ENCODE measurements at places on chromosomes 2 and 18.

GRCh38 chr2:100736121-100736915, 83.6 kb upstream of the NPAS2 start:
- no peak for DNase-seq

GRCh38 chr2:62181843-62182242, 14.1 kb upstream of the B3GNT2 start:
- no peak for DNase-seq

GRCh38 chr2:159832858-159833257, 34.9 kb upstream of the CD302 start:
- DNase-seq = no peak

DNA sequence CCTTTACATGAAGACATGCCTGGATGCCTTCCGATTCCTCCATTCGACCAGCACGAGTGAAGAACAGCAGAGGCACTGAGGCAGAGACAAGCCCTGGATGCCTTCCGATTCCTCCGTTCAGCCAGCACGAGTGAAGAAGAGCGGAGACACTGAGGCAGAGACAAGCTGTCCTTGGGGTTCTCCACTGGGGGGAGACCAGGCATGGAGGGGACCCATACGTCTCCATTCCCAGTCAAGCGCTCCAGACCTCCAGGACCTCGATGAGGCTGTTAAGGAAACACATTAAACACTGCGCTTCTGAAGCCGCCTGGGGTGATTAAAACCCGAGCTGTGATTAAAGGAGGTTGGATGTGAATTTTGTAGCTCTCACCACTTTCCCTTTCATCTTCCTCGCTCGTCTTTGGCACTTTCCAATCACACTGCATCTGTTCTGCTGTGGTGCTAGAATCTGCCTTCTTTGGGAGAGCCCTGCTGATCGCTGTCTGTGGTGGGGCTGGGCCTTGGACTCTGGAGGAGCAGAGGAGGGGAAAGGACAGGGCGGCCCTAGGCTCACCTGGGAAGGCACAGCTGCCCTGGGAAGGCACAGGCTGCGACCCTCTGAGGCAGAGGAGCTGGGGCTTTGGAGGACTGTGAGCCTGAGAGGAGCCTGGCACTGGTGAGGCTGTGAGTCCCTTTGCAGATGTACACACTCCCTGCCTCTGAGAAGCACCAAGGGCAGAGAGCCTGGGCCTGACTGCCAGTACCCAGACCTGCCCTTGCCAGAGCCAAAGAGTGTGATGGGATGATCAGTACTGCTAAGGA, 463.1 kb upstream of the HS6ST1 start:
- DNase-seq = no peak

DNA sequence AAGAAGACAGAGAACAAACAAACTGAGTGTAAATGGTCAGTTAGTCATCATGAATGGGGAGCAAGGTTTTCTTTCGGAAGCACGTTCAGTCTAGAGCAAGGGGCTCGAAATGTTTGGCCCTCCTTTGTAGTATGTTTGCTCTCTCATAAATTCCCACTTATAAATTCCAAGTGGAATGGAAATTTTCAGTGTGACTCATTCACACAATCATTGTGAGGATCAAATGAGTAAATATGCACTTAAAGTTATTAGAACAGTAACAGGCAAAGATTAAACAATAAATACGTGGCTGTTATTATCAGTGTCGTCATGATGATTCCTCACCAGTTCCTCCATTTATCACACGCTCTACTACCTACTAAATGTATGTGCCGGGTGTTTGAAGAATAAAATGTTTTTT, 10.5 kb downstream of the CNGA3 start:
- no peak for DNase-seq

GRCh38 chr2:36413218-36413617, 57.6 kb downstream of the CRIM1 start:
- DNase-seq = no peak
